ENCODE measurements at places on chromosomes 7 and 10.

DNA sequence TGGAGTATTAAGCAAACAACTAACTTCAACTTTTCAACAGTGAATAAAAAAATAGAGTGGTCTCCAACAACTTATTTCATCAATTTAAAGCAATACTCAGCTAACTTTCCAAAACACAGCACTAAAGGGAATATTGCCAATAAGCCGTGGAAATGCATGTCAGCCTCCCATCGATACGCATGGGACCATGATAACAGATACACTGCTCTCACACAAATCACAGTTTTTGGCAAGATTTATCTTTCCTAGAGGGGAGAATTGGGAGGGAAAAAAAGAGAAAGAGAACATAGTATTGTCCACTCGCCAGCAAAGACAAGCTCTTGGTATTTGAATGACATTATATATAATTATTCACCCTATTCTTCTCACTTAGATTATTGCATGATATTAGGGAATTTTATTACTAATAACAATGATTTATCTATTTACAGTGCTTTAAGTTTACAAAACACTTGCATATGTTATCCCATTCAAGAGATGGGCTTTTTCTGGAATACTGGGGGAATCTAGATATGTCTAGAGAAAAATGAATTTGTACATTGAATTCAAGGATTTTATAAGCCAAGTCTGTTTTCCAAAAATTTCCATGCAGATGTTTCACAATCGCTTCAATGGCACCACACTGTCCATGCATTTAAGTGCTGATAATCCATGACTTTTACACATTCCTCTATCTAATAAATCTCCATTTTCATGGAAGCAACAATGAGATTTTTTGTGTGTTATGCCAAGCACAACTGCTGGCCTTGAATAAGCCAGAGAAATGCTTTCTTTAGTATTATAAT lies 194.0 kb upstream of the MGMT start:
- no peak for DNase-seq

DNA sequence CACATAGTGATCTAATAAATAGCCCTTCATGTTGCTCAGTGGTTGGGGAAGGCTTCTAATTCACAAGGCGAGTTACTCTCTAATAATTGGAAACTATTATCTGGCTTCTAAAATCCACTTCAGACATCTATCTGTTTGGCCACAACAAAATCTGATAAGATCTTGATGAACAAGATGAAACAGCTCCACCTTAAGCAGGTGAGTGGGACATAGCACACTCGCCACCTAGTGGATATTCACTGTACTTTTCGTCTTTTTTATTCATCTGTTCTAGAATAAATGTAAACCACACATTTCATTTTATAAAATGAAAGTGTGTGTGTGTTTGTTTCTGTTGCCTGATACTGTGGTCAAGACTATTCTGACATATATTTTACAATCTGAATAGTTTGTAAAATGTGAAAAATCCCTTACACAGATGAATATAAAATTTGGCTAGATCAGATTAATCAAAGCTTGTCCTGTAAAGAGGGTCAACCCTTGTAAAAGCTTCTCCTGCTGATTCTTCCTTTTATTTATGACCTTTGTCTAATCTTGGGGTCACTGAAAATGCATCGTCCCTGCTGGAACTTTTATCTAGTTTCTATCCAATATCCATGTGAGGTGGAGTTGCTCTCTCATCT lies 26.5 kb upstream of the CNTNAP2 start:
- DNase-seq: no peak

DNA sequence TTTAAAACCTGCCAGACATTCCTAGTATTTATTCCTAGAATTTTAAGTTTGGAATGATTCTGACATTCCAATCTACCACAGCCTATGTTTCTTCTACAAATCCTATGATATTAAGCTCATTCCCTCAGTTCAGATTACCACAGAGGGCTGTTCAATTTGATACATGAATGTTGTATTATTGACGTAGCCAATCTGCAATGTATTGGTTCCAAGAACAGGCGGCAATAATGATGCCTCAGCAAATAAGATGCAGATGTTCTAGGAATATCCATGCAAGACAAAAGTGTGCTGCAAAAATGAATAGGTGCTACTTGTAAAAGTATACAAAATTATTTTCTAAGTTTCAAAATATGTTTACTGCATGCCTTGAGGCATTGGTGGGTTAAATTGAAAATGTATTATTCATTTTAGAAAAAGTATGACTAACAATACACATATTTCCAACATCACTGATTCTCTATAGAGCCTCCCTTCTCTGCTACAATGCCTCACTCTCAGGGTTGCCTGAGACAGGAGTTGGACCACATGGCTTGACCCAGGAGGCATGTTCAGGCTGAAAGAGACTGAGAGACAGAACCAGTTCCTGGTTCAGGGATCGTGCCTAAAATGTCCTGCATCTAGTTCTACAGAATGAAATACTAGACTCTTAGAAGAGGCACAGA lies 94.1 kb upstream of the CREB5 start:
- no peak for DNase-seq

GRCh38 chr7:139896831-139897230 lies 67.8 kb downstream of the TBXAS1 start:
- DNase-seq: no peak

GRCh38 chr7:39721919-39722597 lies 98.7 kb downstream of the RALA start:
- no peak for DNase-seq

DNA sequence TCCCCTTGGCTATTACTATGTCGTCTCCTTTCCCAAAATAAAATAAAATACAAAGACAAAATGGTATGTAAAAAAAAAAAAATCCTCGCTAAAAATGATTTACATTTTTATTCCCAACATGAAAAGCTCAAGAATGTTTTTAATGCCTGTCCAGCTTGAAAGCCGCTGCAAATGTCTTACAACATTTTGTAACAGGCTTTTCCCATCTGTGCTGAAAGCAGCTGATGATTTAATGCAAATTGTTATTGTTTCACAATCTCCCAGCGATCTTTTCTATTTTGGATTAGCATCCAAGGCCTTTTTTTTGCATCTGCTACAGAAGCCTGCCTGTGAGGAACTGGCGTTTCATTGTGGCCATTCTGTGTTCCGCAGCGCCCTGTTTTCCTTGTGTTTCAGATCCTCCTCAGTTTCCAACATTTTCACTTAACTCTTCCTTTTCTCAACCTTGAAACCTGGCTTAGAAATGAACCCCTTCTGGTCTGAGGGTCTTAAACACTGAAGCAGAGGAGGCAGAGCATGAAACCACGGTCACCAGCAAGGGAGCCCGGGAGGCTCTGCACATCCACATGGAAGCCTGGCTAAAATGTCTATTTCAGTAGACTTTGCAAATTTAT lies 712.1 kb downstream of the PARD3 start:
- peak; percentile 13 for DNase-seq

GRCh38 chr7:82249979-82250378 lies 193.6 kb downstream of the CACNA2D1 start:
- DNase-seq: no peak

- DNase-seq: no peak
Observed at GRCh38 chr10:95518455-95519452, 42.4 kb downstream of the SORBS1 start.

DNA sequence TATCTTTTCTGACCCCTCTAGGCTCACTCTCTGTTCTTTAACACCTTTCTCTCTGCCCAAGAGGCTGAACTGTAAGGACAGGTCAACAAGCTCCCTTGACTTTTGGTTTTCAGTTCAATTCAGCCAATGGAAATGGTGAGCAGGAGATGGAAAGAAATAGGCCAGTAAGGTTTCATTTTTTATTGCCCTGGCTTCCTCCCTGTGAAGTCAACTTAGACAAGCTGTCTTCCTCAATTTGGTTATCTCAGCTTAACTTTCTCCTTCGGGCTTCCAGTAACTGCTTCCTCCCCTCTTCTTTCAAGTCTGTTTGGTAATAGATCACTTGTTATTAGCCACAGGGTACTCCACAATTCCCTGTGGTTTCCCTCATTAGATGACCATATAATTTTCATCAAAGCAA lies 19.7 kb downstream of the LIPK start:
- no peak for DNase-seq

- DNase-seq: no peak
Observed at GRCh38 chr10:67621834-67622233, 74.2 kb downstream of the CTNNA3 start.

- no peak for DNase-seq
Observed at GRCh38 chr10:67506083-67506756, 189.8 kb downstream of the CTNNA3 start.

All from HFFc6 (cell line).